ENCODE measurements at places on chromosomes 6 and 20.
A peak's percentile ranks its signal among the peaks of the same experiment; 100 is the strongest.

DNA sequence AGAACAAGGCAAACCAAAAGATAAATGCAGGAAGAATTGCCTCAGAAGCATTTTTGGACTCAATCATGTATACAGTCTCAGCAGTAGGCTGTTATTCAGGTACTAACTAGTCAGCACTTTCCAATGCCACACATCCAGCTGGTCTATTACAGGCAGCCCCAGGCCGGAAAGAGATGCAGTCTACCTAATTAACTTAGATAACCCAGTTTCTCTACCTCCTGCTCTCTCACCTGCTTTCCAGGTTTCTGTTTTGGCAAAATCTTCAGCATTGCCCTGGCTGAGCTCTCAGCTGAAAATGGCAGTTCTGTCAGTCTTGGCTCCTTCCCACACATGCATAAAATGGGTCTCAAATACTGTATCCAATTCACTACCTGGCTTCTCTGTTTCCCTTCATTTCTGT is 101.3 kb upstream of the UFL1 start:
- DNase-seq: no peak

DNA sequence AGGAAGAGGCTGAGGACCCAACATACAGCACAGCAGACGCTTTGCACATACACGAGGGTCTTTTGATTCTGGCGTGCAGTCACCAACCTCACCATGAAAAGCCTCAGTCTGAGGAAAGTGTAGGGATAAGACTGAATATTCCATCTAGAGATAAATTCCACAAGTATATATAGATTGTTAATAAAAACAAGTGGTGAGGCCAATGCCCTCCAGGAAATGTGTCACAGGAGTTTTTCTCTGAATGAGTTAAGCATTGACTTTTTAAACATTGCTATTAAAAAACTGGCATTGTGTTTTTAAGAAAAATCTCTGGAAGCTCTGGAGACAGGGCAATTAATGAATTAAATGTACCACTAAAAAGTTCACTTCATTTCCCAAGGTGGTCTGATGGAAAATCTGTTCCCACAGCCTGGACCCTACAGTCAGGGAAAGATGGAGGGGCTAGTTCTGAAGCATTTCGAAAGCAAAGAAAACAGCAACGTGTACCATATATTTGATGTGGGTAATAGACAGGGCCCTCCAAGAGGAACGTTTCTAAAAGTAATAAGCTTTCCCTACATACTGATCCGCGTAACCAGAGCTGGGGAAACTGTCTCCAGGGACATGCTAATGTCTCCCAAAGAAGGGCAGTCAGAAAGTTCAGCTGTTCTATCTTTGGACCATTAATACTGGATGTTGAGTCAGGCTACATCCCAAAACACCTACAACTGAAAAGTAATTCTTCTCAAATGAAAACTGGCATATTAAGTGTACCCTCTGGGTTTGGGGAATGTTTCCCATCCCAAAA is 301.1 kb downstream of the FOXC1 start:
- no peak for DNase-seq

- no peak for DNase-seq
Observed at GRCh38 chr6:86685230-86685797, 252.0 kb upstream of the HTR1E start.

- DNase-seq: no peak
Observed at GRCh38 chr20:45392733-45393132, 14.6 kb upstream of the TP53TG5 start.

DNA sequence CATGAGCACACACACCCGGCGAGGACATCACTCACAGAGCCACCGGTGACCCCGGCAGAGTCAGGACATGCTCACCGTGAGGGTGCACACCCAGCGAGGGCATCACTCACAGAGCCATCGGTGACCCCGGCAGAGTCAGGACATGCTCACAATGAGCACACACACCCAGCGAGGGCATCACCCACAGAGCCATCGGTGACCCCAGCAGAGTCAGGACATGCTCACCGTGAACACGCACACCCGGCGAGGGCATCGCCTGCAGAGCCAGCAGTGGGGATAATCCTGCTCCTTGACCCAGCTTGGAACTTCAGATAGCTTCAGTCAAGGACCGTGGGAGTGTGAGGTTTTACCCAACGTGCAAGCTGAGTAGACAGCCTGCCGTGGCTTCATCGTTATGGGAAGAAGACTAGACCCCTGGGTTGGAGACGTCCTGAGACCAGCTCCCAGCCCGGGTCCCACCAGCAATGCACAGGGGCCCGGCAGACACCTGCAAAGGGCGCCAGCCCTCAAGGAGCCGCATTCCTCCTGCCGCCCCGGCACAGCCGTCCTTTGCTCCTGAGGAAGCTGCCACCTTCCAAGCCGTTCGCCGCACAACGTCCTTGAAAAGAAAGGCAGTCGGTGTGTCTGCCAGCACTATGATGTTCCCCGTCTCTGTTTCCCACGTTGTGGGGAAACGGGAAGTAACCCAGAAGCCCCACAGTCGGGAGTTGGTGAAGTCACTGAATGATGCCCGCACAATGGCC is 192.3 kb downstream of the DLL1 start:
- DNase-seq: no peak

- DNase-seq: no peak
Observed at GRCh38 chr6:149397384-149397783, 2.7 kb upstream of the SUMO4 start.

GRCh38 chr6:125597411-125598253 is 151.8 kb upstream of the HEY2 start:
- DNase-seq: peak; percentile 34

- no peak for DNase-seq
Observed at GRCh38 chr6:12490351-12490903, 200.3 kb downstream of the EDN1 start.

- no peak for DNase-seq
Observed at GRCh38 chr6:42572523-42572922, 8.7 kb downstream of the UBR2 start.

DNA sequence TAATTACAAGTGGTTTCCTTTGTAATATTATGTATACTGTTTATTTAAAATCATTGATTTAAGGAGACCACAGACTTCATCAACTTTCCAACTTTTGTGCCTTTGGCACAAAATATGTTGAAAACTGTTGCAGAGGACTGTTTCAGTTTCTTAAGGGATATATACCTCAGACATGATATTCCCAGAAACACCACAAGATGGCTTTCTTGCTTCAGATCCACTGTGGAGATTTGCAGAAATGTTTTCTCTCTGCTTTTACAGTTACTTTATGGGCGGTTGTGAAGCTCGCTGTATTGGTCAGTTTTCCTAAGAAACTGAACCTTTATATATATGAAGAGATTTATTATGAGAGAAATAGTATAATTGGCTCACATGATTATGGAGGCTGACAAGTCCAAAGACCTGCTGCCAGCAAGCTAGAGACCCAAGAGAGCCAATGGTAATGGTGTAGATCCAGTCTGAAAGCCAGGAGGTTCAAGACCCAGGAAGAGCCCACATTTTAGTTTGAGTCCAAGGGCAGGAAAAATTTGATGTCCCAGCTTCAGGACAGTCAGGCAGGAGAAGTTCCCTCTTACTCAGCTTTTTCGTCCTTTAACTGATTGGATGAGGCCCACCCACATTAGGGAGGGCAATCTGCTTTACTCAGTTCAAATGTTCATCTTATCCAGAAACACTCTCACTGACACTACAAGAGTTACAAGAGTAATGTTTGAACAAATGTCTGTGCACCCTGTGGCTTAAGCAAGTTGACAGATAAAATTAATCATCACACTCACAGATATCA is 12.8 kb downstream of the ME1 start:
- peak; percentile 25 for DNase-seq

DNA sequence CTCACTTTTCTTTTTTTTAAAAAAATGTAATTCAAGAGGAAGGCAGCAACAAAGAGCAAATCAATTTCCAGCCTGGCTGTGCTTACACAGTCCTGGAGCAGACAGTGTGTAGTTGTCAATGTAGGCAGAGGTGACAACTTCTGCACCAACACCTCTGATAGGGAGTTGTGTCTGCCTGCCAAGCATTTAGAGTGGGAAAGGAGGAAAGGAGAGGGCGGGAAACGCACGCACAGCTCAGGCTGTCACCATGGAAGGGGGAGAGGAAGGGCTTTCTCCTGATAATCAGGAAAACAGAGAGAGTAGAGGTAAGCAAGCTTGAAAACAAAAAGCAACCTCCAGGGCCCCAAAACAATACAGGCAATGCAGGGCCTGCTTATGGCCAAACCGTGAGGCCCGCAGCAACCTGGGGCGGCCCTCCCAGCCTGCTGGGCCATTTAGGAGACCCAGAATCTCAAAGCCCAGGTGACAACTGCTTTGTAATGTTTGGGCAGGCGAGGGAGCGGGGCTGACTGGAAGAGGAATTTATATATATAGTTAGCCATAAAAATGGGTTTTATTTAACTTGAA is 41.5 kb upstream of the GFOD1 start:
- no peak for DNase-seq

DNA sequence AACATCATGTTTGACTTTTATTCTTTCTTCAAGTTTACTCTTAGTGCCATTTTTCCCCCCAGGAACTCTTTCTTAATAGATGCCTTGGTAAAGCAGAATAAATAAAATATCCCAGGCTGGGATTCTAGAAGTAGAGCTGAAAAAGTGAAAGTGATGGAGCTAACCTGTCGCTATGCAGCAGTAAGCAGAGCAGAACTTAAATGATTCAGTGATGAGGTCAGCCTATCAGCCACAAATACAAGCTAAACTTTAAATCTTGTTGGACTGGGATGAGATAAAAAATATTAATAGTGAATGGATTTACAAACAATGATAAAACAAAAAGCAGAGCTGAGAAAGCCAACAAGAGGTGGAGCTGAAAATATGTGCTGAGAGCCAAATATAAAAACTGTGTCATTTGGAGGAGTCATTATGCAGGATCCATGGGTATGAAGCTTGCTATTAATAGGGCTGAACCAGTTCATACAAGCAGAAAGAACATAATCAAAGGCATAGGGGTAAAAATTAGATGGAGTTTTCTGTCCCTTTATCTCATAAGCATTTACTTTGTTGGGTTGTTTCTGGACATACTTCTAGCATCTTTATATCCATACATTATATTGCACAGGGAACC is 877.8 kb downstream of the EPHA7 start:
- no peak for DNase-seq

DNA sequence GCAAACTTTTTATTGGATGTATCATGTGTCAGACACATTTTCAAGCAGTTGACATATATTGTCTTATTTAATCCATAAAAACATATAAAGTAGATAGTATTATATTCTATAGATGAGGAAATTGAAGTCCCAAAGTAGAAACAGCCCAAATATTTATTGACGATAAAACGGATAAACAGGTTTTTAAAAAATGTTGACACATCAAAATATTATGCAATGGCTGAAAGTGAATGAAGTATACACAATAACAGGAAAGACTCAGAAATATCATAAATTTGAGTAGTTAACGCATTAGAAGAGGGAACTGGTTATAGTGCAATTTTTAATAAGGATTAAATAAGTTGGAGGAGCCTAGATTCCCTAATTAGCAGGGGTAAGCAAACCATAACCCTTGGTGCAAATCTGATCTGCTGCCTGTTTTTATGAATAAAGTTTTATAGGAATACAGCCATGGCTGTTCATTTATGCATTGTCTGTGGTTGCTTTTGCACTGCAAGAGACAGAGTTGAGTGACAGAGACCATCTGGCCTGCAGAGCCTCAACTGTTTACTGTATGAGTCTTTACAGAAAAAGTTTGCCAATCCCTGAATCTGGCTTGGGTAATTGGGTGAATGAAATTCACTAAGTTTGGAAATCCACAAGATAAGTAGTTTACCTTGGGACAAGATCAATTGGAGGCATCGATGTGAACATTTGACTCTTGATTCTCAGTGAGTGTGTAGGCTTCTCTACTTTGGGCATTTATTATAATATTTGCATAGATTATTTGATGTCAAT is 50.6 kb upstream of the EXOC2 start:
- DNase-seq: no peak

DNA sequence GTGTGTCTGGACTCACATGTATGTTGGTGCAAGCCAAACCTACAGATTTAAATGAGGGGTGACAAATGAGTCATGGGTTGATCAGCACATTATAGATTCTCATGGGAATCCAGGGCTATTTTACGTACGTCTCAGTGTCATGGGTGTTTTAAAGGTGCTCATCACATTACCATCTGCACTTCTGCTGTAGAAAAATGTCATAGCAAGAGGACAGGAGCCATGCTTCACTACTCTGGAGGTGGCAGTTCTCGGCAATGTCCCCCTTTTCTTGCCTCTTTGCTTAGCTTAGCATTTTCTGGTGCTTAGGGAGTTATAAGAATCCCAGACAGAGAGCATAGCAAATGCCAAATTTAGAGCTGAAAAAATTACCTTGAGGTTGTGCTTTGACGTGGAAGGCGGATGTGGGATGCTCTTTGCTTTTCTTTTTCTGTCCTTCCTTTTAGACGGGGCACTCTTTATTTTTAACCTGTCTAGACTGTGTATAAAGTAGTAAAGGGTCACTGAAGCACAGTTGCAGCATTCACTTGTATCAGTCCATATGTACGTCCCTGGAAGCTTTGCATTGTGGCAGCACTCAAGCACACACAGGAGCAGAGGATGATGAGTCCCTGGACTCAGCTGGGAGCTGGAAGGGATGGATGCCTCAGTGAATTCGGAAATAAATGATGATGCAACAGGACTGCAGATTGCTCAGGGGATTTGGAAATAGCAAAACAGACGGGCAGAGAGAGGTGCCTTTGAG is 139.7 kb downstream of the SYNDIG1 start:
- no peak for DNase-seq

DNA sequence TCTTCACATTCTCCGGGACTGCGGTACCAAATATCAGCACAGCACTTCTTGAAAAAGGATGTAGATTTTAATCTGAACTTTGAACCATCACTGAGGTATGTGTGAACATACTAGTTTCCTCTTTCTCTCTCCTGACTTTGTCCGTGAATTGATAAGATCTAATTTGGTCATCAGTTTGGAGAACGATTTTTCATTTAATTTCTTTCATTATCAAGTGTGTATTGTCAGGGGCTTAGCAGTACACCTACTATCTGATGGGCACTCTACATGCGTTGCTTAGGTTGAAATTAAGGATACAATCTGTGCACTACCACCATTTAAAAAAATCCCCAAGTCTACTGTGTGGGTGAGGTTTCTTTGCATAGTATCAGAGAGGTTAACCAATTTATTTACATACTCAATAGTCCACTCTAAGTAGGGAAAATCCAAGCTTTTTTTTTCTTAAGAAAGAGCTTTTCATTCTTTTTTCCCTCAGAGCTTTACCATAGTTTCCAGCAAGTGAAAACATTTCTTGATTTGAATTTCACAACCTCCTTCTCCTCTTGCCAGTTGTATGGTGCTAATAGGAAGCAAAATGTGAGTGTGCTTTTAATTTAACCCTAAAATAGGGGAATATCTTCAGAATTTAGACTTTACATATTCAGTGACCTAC is 105.4 kb upstream of the ESR1 start:
- no peak for DNase-seq

DNA sequence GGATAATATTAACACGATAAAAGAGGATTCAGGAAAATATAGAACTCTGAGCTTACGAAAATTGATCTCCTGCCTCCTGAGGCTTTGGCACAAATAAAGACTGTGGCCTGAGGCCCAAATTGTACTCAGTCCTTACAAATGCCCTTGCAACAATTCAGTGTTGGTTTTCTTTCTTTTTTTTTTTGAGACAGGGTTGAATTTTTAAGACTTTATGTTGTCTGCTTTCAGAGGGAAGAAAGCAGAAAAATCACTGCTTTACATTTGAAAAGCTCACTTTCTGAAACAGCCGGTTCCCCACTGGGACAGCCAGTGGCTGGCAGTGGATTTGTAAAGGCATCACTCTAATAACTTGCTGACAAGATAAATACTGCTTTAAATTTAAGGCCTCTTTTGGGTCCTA is 290.5 kb downstream of the SLC35F1 start:
- DNase-seq: no peak

- no peak for DNase-seq
Observed at GRCh38 chr6:169839898-169840631, 88.6 kb downstream of the ERMARD start.

- no peak for DNase-seq
Observed at GRCh38 chr20:33419140-33419974, 18.0 kb upstream of the CDK5RAP1 start.
